ENCODE measurements at places on chromosomes 13 and 19.

DNA sequence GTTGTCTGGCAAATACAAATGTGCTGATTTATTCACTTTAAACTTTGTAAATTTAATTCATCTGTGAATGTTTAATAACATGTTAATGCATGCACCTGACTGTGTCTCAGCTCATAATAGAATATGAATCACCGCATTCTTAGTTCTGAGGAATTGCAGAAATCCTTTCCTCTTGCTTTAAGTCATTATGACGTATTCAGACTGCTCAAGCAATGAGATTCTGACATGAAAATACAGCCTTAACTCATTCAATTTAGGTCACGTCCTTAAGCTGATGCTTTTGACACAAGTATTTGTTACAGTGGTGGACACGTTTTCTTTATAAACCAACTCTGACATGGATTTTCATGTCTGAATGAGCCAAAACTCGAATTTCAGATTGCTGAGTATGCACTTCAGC, 541.0 kb upstream of the KLF12 start:
- no peaks in the 10 kb centered on the region for H3K27me3 ChIP-seq
- H3K4me1 ChIP-seq, result no peaks in the 10 kb centered on the region
- no peak for DNase-seq
- H3K27ac ChIP-seq, result no peak overlapping the region
- H3K4me3 ChIP-seq, result no peak overlapping the region
- no peaks in the 10 kb centered on the region for H3K36me3 ChIP-seq

- peaks cover 17% of the 10 kb centered on the region for H3K36me3 ChIP-seq
- no peak overlapping the region for H3K27ac ChIP-seq
- no peaks in the 10 kb centered on the region for H3K27me3 ChIP-seq
Observed at GRCh38 chr13:36310417-36311108, 12.9 kb upstream of the CCDC169 start.

- no peaks in the 10 kb centered on the region for H3K4me1 ChIP-seq
- no peaks in the 10 kb centered on the region for H3K36me3 ChIP-seq
- peak; percentile 49 for DNase-seq
- no peak overlapping the region for H3K4me3 ChIP-seq
- H3K27me3 ChIP-seq, result no peaks in the 10 kb centered on the region
- no peak overlapping the region for H3K27ac ChIP-seq
Observed at GRCh38 chr19:45346449-45346848, 5.9 kb downstream of the KLC3 start.

DNA sequence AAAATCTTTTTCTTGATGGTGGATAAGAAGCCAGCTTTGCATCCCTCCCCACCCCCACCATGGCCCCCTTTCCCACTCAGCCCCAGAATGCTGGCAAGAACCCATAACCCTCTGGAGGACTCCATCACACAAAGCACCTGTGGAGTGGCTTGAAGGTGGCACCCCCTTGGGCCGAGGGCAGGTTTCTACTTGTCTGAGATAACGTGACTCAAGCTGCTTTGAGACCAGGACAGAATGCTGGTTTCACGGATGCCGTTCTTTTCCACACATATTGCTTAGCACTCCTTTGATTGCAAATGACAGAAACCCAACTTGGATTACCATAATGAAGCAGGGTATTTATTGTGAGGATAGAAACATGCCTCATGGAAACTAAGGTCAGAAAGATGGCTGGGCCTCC, 82.2 kb downstream of the LACC1 start:
- H3K27ac ChIP-seq, result no peak overlapping the region
- no peaks in the 10 kb centered on the region for H3K4me1 ChIP-seq
- H3K4me3 ChIP-seq, result no peak overlapping the region
- H3K27me3 ChIP-seq, result no peaks in the 10 kb centered on the region

DNA sequence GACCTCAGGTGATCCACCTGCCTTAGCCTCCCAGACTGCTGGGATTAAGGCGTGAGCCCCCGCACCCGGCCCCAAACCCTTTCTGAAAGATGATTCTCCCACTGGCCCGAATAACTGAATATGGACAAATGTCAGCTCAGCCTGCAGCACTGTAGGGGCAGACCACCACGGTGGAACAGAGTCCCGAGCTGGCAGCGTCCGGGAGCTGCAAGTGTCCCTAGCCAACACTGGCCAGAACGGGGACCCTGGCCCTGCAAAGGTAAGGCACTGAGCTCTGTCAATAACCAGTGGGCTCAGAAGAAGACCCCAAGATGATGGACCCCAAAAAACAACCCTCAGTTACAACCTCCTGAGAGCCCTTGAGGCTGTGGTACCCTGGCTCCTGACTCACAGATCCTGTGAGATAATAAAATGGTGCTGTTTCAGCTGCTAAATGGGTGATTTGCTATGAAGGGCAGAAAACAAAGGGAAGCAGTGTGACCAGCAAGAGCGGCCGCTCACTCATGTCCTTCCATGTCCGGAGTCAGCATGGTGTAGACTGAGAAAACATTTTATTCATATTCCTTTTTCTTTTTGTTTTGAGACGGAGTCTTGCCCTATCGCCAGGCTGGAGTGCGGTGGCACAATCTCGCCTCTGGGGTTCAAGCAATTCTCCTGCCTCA, 1.6 kb downstream of the LSM7 start:
- peaks cover 19% of the 10 kb centered on the region for H3K36me3 ChIP-seq
- peak overlapping the region; percentile 96 for H3K27ac ChIP-seq
- H3K27me3 ChIP-seq, result no peaks in the 10 kb centered on the region
- no peak for DNase-seq

DNA sequence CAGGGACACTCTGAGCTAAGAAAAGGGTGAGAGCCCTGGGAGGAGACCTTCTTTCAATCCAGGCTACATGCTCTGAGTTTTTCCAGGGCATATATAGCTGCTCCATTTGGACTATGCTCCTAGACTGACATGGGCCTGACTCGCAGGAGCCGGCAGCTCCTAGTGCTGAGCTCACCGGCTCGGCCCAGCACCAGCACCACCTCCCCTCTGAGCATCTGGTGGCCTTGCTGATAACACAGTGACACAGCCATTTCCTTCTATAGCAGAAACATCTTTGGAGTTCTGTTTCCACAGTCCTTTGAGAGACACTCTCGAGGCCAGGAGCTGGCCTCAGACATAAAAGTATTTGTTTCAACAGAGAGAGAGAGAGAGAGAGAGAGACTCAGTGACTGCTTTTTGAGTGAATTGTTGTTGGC, 184.9 kb downstream of the TM9SF2 start:
- H3K27ac ChIP-seq, result no peak overlapping the region
- H3K4me1 ChIP-seq, result no peaks in the 10 kb centered on the region
- no peaks in the 10 kb centered on the region for H3K36me3 ChIP-seq
- H3K4me3 ChIP-seq, result no peak overlapping the region
- no peak for DNase-seq
- H3K27me3 ChIP-seq, result no peaks in the 10 kb centered on the region

DNA sequence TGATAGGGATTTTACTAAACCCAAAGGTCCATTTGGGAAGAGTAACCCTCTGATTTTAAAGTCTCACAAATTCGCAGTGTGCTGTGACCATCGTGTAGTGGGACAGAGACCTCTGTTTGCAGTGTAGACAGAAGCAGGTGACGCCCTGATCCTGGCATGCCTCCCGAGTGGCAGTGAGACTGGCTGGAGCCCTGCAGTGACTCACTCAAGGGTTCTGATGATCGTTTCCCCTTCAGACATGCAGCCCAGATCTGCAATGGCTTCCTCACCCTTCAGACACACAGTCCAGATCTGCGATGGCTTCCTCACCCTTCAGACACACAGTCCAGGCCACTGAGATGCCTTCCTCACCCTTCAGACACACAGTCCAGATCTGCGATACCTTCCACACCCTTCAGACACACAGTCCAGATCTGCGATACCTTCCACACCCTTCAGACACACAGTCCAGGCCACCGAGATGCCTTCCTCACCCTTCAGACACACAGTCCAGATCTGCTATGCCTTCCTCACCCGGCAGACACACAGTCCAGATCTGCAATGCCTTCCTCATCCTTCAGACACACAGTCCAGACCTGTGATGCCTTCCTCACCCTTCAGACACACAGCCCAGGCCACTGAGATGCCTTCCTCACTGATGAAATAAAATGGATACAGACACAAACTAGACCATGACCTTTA, 125.2 kb downstream of the ATP11A start:
- no peaks in the 10 kb centered on the region for H3K27me3 ChIP-seq
- no peak overlapping the region for H3K4me3 ChIP-seq
- H3K4me1 ChIP-seq, result no peaks in the 10 kb centered on the region
- H3K27ac ChIP-seq, result no peak overlapping the region

- H3K4me3 ChIP-seq, result no peak overlapping the region
- H3K36me3 ChIP-seq, result no peaks in the 10 kb centered on the region
- DNase-seq, result no peak
- H3K27ac ChIP-seq, result no peak overlapping the region
Observed at GRCh38 chr13:79548902-79549301, 67.9 kb downstream of the NDFIP2 start.

- H3K36me3 ChIP-seq, result no peaks in the 10 kb centered on the region
- H3K4me1 ChIP-seq, result no peaks in the 10 kb centered on the region
- H3K4me3 ChIP-seq, result no peak overlapping the region
Observed at GRCh38 chr13:68145852-68146251, 915.7 kb upstream of the PCDH9 start.

DNA sequence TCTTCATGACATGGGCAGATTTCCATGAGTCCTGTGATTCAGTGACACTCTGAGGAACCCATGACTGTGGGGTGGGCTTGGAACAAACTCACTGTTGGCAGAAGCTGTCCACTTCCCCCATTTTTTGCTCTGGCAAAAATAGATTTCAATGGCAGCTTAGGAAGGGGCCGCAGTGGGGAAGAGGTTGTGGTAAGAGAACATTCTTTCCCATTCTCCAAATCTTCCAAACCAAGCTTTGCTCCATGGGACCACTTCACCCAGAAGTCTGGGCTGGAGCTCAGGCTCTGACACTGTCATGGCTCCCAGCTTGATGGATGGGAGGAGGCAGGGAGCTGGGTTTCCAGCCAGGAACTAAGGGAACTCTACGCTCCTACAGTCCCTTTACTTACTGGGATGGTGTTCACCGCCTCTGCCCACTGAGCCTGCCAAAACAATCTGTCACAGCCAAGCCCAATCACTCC, 24.9 kb upstream of the MEDAG start:
- H3K4me1 ChIP-seq, result no peaks in the 10 kb centered on the region
- H3K27ac ChIP-seq, result no peak overlapping the region
- H3K27me3 ChIP-seq, result no peaks in the 10 kb centered on the region
- no peak for DNase-seq
- H3K36me3 ChIP-seq, result no peaks in the 10 kb centered on the region

- no peak overlapping the region for H3K27ac ChIP-seq
- no peak overlapping the region for H3K4me3 ChIP-seq
- H3K27me3 ChIP-seq, result peaks cover 35% of the 10 kb centered on the region
- no peaks in the 10 kb centered on the region for H3K4me1 ChIP-seq
Observed at GRCh38 chr19:35033067-35034004, 3.1 kb downstream of the SCN1B start.

DNA sequence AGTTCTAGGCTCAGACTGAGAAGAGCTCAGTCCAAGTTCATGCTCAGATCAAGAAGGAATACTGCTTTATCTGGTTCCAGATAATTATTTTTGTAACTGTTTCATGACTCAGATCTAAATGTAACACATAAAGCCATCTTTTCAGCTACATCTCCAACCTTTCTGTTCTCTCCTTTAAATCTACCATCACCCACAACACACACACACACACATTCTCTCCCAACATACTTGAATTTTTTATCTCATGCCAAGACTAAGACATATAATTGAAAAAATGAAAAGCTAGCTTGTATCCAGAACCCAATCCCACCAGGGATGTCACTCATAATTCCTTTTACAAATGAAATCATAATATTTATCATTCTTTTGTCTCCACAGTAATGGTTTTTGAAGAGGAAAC, 7.6 kb downstream of the KATNAL1 start:
- DNase-seq, result no peak
- no peak overlapping the region for H3K27ac ChIP-seq
- no peaks in the 10 kb centered on the region for H3K4me1 ChIP-seq
- no peaks in the 10 kb centered on the region for H3K27me3 ChIP-seq
- H3K36me3 ChIP-seq, result no peaks in the 10 kb centered on the region

- no peak overlapping the region for H3K4me3 ChIP-seq
- no peak for DNase-seq
- peaks cover 26% of the 10 kb centered on the region for H3K4me1 ChIP-seq
- no peak overlapping the region for H3K27ac ChIP-seq
- no peaks in the 10 kb centered on the region for H3K27me3 ChIP-seq
Observed at GRCh38 chr13:49657241-49657641, 28.9 kb downstream of the ARL11 start.

DNA sequence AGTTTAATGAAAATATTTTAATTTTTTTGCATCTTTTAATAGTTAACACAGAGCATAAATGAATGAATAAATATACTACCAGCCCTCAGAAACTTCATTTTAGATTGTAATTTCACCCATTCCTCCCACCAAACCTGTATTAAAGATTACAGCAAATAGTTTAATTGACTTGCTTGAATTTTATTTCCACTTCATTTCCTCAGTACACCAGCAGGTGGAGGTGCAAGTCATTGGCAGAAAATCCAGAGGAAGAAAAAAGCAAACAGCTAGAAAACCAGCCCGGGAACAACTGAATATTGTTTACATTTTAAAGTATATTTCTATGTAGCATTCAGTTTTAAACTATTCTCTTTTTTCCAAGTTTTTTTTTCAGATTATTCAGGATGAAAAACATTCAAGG, 177.8 kb downstream of the OLFM4 start:
- no peak for DNase-seq
- H3K4me1 ChIP-seq, result peaks cover 3% of the 10 kb centered on the region
- peaks cover 9% of the 10 kb centered on the region for H3K27me3 ChIP-seq
- no peak overlapping the region for H3K4me3 ChIP-seq
- H3K36me3 ChIP-seq, result no peaks in the 10 kb centered on the region
- H3K27ac ChIP-seq, result no peak overlapping the region

DNA sequence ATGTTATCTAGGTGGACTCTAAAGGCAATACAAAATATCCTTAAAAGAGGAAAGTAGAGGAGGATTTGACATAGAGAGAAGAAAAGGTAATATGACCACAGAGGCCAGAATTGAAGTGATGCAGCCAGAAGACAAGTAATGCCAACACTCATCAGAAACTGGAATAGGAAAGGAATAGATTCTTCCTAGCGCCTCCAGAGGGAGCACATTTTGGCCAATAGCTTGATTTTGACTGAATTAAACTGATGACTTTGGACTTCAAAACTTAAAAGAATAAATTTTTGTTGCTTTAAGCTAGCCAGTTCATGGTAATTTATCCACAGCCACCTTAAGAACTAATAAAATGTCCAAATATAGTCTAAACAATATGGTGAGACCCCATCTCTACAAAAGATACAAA, 1921.9 kb downstream of the OLFM4 start:
- H3K27ac ChIP-seq, result no peak overlapping the region
- no peak overlapping the region for H3K4me3 ChIP-seq
- H3K4me1 ChIP-seq, result no peaks in the 10 kb centered on the region
- no peak for DNase-seq
- no peaks in the 10 kb centered on the region for H3K27me3 ChIP-seq
- no peaks in the 10 kb centered on the region for H3K36me3 ChIP-seq

- no peak overlapping the region for H3K27ac ChIP-seq
- H3K4me1 ChIP-seq, result no peaks in the 10 kb centered on the region
- H3K27me3 ChIP-seq, result peaks cover 15% of the 10 kb centered on the region
- no peaks in the 10 kb centered on the region for H3K36me3 ChIP-seq
- DNase-seq, result no peak
Observed at GRCh38 chr13:111409413-111409812, 89.0 kb downstream of the TEX29 start.

All from common myeloid progenitor, CD34-positive (primary cell).